ENCODE measurements at places on chromosomes 2 and 18.

DNA sequence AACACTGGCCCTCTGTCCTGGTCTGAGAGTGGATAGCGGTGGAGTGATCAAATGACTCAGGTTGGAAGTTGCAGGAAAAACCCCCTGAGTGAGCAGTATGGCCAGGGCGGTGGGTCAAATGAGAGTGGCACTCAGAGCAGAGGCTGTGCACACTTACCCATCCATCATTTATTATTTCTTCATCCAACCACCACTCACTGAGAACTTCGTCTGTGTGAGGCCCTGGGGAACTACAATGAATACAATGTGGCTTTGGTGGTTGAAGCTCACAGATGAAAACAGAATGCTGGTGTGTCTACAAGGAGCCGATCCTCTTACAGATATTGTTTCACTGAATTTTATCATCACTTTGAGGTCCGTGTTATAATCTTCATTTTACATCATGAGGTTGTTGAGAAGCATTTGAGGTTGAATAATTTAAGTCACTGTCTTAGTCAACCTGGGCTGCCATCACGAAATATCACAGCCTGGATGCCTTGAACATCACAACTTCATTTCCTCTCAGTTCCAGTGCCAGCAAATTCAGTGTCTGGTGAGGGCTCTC, 73.4 kb upstream of the ID2 start:
- DNase-seq: peak; percentile 55

DNA sequence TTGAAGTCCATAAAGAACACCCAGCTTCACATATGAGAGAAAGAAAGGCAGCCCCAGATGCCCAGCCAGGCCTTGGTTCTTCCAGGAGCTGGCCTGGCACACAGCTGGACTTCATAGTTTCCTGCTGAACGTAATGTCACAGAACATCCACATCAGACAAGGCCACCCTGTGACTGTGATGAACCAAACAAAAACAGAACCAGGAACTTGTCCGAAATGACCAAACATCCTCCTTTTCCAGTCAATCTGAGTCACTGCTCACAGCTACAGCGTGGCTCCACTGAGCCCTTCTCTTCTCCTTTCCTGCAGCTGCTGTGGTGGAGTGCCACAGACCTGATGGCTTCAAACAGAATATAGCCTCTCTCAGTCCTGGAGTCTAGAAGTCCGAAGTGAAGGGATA, 45.4 kb upstream of the PAPOLG start:
- DNase-seq: no peak

DNA sequence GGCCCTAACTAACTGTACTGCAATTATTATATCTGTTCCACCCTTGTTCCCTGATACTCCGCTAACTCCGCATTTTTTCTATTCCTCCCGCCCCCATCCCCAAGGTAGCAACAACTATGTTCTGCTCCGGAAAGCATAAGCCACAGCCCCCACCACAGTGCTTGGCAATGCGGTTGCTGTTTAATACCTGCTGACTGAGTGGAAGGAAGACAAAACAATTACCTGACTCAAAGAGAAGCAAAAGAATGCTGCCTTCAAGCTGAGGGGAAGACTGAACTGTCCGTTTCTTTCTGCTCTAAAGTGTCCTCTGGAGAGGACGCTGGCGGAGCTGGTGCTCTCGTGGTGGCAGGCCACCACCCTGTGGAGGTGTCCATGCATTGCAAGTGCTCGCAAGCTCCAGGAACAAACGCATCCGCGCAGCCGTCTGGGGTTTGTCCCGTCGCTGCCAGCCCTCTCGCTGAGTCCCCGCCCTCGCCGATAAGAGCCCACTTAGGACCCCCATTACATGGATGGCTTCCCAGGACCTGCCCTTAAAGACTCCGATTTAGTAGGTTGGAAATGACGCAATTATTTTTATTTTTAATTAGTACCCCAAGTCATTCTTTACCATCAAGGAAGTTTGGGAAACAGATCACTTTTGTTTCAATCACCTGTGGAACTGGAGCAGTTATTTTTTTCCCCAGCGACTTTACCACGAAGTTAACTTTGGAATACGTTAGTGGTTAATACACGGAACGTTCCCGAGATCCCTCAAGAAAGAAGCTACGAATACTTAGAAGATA, 1.6 kb upstream of the MYL12A start:
- peak; percentile 96 for DNase-seq

GRCh38 chr2:145059343-145059742, 539.4 kb upstream of the ZEB2 start:
- DNase-seq: no peak

DNA sequence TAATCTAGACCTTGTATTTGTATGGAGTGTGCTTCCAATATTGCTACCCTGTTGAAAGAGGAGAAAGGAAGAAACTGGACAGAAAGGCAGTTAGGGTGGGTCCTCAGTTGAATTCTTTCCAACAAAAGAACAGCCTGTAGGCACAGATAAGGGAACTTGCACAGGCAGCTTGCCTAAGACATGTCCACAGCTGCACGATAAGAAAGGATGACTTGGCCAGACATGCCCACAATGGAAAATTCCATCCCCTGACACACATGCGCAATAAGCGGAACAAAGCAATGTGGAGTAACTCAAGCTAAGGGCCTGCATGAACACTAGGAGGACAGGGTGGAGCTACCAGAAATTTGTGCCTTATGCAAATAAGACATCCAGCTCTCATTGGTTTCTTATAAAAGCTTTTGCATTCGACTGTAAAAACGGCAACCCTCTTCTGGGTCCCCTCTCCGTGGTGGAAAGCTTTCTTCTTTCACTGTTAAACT, 1084.7 kb upstream of the NXPH2 start:
- DNase-seq: peak; percentile 53

GRCh38 chr18:32019251-32019948, 775 bp downstream of the RNF125 start:
- DNase-seq: peak; percentile 69

DNA sequence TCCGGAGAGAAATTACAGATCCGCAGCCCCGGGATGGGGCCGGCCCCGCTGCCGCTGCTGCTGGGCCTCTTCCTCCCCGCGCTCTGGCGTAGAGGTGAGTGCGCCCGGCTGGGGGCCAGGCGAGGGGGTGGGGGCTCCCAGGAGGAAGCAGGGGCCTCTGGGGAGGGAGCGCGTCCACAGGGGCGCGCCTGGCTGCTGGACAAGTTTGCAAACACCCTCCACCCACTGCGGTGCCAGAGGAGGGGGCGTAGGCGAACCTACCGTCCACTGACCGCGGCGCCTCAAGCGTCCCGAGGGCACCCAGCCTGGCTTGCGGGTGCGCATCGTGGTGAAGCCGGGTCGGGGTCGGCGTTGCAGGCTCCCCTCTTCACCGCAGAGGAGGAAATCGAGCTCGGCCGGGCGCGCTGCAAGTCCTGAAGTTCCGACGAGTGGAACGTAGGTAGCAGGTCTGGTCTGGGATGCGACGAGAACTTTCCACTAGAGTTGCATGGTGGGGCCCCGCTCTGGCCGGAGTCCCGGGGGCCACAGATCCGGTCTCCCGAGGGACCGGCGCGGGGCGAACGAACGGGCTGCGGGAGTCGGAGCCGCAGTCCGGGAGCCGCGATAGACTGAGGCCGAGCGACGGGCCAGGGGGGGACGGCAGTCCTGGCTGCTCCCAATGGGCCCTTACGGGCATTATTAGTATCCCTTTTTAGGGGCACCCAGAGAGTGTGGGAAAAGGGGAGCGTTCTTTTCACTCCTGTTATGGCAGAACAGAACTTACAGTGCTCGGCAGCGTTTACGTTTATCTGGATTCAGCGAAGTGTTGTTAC, 502 bp downstream of the MERTK start:
- DNase-seq: peak; percentile 35

DNA sequence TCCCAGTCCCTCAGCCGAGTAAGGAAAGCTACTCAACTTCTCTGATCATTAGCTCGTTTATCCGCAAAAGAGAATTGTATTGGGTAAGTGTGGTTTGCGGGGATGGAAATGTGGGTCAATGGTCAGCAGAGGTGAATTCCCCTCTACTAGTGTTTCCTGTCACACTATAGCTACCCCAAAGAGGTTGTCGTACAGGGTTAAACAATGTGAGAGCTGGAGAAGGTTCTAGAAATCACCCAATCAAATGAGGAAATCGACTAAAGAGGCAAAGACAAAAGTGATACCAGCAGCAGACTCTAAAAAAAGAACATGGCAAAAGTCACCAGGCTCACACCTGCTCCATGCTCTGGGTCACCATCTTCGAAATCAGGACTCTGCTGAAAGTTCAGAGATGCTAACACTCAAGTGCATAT, 144.7 kb upstream of the ITGA4 start:
- DNase-seq: no peak

DNA sequence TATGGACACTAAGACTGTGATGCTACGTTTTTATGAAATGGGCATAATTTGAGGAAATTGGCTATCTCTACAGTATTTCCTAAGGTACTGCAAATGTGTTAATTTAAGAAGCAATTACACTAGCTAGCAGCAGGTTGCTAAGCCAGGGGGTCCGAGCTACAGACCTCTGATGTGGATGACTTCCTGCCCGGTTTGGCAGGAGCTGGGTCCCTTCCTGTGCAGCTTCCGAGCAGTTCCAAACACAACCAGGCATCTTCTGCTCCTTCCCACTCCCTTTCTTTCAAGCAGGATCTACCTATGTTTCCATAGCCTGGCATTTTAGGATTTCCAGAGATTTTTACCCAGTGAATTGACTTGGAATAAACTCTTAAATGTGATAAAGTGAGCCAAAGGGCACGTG, 55.7 kb downstream of the SCN2A start:
- no peak for DNase-seq

DNA sequence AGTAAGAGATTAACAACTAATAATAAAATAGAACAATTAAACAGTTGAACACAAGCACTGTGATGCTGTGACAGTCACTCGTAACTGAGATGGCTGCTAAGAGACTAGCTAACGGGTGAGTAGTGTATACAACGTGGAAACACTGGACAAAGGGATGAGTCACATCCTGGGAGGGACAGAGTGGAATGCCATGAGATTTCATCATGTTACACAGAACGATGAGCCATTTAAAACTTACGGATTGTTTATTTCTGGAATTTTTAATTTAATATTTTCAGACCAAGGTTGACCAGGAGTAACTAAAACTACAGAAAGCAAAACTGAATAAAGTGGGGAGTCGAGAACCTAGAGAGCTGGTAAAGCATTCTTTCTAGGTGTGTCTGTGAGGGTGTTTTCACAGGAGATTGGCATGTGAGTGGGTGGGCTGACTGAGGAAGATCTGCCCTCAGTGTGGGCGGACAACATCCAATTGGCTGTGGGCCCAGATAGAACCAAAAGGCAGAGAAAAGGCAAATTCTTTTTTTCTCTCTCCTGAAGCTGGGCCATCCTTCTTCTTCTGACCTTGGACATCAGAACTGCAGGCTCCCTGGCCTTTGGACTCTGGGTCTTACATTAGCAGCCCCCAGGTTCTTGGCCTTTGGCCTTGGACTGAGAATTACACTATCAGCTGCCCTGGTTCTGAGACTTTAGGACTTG, 14.6 kb downstream of the TMSB10 start:
- peak; percentile 21 for DNase-seq

- DNase-seq: no peak
Measured at GRCh38 chr2:153218851-153219250, 259.7 kb downstream of the RPRM start.

GRCh38 chr2:33694904-33695303, 95.8 kb upstream of the FAM98A start:
- DNase-seq: no peak
